Astrocyte of the hippocampus (primary cell): ENCODE measurements at places on chromosomes 12 and 14.

DNA sequence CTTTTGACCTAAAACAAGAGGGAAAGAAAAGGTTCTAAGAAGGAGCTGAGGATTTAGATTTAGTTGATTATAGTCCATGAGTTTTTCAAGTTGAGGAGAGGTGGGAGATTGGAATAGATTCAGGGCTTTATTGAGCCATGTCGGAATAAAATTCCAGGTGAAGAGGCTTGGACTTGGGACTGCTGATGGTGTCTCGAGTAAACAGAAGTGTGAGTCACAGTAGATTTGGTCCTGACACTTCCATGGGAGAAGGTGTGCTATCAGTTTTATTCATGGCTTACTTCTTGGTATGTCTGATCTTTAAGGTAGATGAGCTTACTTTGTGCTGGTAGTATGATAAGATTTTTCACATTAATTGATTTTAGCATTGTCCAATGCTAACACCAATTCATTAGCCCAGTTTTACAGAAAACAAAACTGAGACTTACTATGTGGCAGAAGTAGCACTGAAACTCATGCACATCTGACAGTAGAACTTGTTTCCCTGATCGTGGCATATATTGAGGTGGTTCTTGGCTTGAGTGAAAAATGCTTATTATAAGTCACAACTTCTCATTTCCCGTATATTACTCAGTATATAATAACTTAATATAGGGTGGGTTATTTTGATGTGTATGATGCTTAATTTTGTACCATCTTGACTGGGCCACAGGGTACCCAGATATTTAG, 172.4 kb upstream of the IGF1 start:
- no peak for DNase-seq

DNA sequence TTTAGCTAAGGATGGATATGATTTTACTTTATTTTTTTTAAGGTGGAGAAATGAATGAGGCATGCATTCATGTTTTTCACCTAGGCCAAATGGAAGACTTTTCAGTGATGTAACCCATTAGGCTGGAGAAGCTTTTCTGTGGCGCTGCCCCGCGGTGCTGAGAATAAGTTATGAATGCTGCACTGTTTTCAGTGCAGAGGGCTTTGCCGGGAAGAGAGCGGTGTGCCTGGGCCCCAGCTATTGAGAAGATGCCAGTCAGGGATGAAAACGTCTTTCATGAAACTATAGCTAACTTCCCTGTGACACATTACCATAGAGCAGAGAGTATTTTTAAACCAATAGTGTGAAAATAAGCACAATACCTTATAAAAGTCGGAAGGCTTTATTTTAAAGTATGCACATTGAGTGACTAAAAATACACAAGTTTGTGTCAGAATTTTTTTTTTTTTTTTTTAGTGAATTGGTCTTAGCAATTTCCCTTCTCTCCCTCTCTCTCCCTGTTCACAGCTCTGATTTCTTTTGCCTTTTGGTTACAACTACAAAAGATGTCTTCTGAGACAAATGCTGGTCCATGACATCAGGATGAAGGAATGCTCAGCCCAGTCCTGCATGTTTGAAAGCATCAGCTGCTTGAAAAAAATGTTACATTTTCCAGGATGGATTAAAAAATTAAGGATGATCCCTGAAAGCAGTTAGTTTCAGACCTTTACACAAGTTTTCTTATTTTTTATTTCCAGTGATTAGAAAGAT, 48.3 kb downstream of the NPAS3 start:
- peak; percentile 90 for DNase-seq

DNA sequence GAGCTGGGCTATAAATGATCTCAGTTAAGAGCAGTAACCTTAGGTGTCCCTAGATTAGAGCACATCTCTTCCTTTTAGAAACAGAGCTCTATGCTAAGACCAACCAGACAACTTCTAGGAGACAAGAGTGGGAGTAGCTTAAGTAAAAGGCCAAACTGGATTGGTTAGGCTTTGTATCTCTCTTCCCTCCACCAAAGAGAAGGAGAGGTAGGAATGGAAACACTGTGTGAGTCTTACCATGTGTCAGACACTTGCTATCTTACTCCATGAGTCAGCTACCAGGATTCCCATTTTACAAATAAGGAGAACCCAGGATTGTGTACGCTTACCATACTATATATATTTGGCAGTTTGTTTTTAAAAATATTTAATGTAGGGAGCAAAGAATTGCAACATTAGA, 122.9 kb downstream of the PAX9 start:
- DNase-seq: no peak

DNA sequence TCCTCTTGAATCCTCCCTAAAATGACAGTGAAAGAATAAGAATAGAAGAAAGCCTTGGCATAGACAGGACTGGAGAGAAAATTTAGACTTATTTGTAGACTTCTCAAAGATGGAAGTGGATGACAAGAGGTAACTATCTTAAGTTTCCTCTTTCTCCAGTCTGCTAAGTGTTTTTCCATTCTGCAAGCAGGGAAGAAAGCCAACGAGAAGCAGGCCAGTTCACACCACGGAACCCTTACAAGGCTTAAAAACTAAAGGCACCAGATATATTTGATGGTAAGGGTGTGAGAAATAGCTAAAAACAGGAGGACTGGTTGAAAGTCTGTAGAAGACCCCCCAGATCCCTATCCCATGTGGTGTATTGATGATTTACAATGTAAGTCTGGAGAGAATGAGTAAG, 82.9 kb upstream of the GPHB5 start:
- no peak for DNase-seq

DNA sequence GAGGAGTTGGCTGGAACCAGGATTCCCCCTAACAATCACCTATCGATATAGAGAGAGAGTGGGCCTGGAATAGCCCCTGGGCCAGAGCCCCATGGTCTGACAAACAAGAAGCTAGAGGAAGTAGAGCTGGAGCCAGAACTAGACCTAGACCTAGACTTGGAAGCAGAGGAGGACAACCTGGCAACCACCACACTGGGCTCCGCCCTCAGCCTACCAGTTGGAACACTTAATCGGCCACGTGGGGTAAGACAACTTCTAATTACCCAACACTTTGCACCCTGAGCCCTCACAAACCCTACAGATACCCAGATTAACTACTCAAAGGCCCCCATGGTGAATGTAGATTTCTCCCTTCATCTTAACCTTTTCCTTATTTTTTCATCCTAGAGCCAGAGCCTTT, 4.6 kb upstream of the PA2G4 start:
- DNase-seq: no peak

- peak; percentile 57 for DNase-seq
These were observed 24.1 kb upstream of the PLEKHG3 start for GRCh38 chr14:64680013-64680713.

- DNase-seq: peak; percentile 61
These were observed 109.4 kb downstream of the DACT1 start for GRCh38 chr14:58747181-58747580.

DNA sequence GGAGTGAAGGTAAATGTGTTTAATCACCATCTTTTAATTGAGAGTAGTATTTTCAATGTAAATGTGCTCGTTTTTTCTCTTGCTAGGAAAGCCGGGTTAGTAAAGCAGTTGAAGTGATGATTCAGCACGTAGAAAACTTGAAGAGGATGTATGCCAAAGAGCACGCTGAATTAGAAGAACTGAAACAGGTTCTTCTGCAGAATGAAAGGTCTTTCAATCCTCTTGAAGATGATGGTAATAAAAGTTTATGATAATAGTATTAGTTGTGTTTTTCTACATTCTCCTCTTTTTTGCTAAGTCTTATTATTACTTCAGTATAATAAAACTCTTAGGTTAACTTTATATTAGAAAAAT, 93.9 kb downstream of the DNAI7 start:
- no peak for DNase-seq

DNA sequence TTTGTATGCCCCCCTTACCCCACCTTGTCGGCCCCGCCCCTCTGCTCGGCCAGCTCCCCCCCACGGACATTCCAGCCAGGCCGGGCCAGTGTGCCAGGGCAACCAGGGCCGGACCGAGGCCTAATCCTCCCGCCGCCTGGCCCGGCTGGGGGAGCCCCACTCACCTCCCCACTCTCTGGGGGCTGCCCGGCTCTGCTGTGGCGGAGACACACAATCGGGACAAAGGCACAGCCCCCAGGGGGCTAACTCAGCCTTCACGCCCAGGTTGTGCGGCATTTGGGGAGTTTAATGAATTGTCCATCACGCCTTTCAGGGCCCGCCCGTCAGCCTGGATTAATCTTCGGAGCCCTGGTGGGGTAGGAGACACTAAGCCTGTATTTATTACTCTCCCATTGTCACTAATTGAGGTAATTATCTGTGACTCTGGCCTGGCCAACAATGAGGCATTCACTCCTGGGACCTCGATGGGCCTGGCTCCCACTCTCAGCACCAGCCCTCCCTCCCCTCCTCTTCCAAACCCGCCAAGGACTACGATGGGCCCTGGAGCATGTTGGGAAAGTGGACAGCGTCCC, 8.7 kb downstream of the WNT1 start:
- DNase-seq: no peak

GRCh38 chr12:57151741-57152630, 4.6 kb upstream of the LRP1-AS start:
- DNase-seq: peak; percentile 76

DNA sequence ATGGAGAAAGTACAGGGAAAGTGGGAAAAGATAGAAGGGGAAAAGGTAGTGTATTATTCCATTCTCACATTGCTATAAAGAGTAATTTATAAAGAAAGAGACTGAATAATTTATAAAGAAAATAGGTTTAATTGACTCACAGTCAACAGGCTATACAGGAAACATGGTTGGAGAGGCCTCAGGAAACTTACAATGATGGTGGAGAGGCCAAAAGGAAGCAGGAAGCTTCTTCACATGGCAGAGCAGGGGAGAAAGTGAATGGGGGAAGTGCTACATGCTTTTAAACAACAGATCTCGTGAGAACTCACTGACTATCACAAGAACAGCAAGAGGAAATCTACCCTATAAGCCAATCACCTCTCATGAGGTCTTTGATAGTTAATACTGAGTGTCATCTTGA, 725.0 kb upstream of the FLRT2 start:
- no peak for DNase-seq

- DNase-seq: no peak
These were observed 50.3 kb downstream of the DAD1 start for GRCh38 chr14:22538671-22539228.

DNA sequence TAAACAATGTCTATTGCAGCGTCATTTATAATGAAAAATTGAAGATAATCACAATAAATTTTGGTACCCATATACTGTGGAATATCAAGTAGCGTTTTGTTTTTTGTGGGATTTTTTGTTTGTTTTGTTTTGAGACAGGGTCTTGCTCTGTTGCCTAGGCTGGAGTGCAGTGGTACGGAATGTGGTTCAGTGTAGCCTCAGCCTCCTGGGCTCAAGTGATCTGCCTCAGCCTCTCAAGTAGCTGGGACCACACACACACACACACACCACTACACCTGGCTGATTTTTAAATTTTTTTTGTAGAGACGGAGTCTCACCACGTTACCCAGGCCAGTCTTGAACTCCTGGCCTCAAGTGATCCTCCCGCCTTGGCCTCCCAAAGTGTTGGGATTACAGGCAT, 6.6 kb downstream of the ZNF664 start:
- no peak for DNase-seq

- DNase-seq: no peak
These were observed 274.8 kb downstream of the DPF3 start for GRCh38 chr14:72619111-72619571.

DNA sequence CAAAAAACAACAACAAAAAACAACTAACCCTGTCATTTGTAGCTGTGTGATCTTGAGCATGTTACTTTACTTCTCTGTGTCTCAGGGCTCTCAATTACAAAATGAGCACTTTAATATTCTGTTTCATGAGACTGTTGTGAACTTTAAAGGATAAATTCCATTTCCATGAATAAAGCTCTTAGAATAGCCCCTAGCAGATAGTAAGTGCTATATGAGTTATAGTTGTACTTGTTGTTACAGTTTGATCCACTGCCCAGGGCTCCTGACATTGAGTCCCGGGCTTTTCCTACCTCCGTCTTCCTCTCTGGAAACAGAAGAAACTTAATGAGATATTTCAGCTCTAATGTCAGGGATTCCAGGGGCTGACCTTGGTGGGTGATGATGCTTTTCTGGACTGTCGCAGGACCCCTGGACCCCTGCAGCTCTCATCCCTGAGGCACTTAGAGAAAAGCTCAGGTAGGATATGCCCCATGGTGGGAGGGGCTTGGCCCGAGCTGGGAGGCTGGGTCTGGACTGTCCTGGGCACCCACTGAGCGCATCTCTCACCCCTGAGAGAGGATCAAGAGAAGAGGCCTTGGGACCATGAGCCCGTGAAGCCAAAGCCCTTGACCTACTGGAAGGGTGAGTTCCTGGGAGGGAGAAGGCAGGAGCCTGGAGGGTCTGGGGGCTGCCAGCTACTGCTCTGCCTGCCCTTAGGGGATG, 5.1 kb downstream of the P3H3 start:
- DNase-seq: no peak

GRCh38 chr14:75277815-75278421, 710 bp upstream of the FOS start:
- DNase-seq: no peak

DNA sequence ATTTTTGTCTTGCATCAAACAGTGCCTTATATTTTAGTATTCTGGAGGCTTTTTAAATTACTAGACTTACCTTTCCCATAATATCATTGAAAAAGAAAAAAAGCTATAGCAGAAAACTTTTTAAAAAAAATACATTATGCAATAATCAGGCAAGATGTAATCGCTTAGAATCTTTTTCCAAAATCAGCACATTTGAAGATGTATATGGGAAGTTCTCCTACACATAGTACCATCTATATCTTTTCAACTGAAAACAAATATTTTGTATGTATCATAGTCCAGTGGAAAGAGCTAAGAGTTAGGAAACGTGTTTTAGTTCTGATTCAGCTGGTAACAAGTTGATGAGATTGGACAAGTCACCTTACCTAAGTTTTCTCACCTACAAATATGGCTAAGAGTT, 70.6 kb downstream of the SLC41A2 start:
- DNase-seq: no peak

DNA sequence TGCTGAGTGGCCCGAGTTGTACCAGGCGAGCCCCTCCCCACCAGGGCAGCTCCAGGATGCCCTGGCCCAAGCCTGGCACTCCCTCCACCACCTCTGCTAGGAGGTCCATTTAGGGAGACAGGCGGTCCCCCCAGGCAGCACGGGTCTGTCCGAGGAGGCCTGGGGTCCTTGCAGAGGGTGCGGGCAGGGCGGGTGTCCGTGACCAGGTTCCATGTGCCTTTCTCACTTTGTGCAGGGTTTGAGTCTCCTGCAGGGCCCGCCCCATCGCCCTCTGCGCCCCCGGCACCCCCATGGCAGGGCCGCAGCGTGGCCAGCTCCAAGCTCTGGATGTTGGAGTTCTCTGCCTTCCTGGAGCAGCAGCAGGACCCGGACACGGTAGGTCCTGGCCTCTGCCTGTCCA, 56.8 kb upstream of the TSPAN9 start:
- DNase-seq: no peak

DNA sequence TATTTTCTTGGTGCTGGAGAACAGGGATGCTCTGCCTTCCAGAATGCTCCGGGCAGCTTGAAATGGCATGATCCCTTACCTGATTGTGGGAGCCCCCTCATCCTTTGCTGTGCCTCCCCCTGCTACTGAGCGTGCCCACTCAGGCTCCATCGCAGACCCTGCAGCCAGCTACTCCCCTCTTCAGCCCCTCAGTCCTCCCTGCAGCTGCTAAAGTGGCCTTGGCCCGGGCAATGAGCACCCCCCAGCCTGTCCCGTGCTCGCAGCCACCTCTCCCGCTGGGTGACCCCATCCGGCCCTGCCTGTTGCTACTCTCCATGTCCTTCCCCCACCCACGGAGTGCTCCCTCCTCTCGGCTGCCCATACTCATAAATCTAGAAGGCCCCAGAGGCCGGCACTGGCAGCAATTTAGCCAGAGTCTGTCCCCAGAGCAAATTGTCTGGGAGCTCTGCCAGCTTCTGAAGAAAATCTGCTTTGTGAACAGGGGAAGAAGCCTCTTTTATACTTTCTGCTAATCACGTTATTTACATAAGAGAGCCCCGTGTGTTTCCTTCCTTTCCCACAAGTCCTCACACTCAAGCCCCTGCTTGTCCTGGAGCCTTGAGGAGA, 143.7 kb upstream of the FRMD6 start:
- DNase-seq: peak; percentile 84
